ENCODE measurements at places on chromosomes 11 and 22. TPM values are rescaled to one million over a fixed set of nuclear protein-coding genes. Genes with fewer than 3 reads are reported as not detected.
A peak's percentile ranks its signal among the peaks of the same experiment; 100 is the strongest.

DNA sequence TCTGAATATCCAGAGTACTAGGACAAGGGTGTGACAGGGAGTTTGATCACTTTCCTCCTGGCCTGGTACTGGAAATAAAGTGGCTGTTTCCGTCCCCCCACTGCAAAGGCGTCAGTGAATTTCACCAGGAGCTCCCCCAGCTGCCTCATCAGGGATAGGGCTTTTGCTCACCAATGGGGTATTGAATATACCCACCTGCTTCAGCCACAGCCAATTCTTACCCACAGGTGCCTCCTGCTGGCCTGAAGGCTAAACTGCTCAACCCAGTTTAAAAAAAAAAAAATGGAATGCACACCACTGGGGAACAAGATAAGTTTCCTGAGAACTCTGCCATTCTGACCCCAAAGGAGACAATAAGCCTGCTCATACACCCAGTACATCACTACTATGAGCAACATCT lies 65.3 kb upstream of the MS4A8 start:
- peak; percentile 57 for DNase-seq

- DNase-seq = no peak
Observed at GRCh38 chr11:66864924-66865697, 8.2 kb downstream of the LRFN4 start.

- no peak for DNase-seq
Observed at GRCh38 chr11:36425561-36426081, 84.5 kb downstream of the TRAF6 start.

GRCh38 chr22:39913886-39914285 lies 13.0 kb downstream of the GRAP2 start:
- DNase-seq = no peak

GRCh38 chr11:2071748-2072385 lies 67.3 kb downstream of the IGF2 start:
- DNase-seq = no peak

DNA sequence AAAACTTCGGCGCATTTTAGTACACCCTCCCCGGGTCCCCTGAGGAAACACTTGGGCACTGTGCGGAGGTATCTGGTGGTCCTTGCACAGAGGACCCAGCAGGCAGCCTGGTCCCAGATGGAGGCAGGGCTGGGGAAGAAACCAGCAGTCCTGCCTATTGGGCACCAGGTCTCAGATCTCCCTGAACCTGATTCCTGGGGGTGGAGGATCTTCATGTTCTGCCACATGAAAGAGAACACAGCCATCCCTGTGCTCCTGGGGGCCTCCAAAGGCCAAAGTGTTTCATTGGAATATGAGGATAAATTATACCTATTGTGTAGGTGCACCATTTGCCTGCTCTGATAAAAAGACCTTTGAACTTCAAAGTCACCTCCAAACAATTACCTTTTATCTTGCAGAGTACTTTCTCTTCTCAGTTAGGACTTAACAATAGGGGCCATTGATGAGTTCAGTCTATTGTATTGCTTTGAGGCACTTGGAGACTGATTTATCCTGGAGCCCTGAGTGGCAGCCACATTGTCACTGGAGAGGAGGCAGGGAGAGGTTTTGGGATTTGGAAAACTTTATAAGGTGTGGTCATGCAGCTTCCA lies 1.8 kb downstream of the RCN1 start:
- DNase-seq = no peak

DNA sequence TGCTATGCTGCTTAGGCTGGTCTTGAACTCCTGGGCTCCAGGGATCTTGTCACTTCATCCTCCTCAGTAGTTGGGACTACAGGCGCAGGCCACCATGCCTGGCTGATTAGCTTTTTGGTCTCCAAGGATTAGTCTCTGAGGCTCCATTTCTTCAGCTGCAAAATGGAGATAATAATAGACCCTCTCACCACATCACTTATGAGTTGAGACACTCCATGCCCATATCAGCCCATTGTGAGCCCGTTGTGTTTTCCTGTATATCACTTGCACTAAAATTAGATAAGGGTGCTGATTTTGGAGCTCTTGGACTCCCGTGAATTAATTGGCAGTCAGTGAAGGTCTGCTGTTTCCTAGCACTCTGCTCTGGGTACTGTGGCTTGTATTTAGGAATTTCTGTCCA lies 36.0 kb downstream of the DEPDC5 start:
- DNase-seq = no peak

- no peak for DNase-seq
Observed at GRCh38 chr22:25120093-25120561, 79.5 kb upstream of the CRYBB3 start.

DNA sequence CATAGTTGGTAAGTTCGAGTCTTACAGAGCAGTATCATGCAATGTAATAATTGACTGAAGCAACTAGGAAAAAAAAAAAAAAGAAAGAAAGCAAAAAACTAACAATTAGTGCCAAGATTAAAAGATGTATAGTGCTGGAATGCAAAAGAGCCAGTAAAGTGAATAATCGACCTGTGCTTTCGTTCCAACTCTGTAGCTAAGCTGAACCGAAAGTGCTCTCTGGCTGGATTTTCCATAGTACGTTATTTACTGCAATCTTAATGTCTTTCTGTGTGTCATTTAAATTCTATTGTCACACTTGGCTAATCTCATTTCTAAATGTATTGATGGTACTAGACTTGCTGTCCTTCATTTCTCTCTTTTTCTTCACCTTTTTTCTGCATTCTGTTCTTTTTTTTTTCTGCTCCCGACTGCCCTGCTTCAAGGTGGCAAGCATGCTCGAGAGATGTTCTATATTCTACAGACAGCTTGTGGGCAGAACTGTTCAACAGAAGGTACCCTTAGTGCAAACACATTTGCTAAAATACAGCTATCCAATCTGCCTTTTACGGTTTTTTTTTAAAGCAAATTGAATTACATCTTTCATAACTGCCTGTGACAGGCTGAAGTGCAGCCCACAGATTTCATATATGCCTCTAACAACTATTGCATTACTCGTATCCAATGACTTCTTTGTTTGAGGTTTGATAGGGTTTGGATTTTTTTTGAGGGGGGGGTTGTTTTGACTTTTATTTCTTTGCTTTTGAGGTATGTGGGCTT lies 204.2 kb upstream of the MTNR1B start:
- DNase-seq = no peak

DNA sequence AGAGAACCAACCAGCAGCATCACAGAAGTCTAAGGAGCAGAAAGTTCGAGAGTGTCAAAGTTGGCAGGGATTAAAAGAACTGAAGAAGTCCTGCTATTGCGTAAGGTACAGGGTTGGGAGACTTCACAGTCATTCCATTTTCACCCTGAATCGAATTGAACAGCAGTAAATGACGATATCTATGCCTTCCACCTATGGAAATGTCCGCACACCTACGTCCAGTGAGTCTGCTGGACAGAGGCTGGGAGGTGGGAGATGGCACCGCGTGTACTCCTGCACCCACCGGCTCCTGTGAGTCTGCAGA lies 116.7 kb downstream of the MICAL3 start:
- DNase-seq = no peak

DNA sequence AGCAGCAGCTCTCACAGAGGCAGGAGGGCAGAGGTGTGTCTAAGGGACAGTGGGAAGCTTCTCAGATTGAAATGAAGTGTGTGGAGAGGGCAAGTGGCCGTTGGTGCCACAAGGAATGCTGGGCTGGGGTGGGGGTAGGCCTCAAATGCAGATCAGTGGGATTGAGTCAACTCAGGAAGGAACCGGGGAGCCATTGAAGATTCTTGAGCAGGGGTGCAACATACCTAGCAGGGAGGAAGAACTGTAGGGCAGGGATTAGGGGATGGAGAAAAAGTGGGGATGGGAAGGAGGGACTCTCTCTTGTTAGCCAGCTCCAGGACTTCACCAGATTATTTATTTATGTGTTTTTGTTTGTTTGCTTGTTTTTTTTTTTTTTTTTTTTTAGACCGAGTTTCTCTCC lies 2.9 kb upstream of the SEC14L2 start:
- no peak for DNase-seq

GRCh38 chr11:112882494-112883381 lies 78.5 kb upstream of the NCAM1 start:
- no peak for DNase-seq

DNA sequence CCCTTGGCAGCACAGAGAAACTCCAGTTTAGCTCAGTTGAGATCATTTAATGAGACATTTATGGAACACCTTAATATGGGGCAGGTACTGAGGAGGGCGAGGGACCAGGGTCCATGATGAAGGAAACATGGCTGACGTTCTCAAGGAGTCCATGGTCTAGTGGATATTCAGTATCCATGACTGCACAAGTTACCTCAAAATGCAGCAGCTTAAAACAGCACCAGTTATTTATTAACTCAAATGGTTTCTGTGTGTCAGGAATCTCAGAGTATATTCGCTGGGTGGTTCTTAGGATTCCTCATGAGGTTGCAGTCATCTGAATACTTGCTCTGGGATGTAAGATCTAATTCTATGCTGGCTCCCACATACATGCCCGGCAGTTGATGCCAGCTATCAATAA lies 346.8 kb downstream of the LARGE1 start:
- DNase-seq = no peak

- no peak for DNase-seq
Observed at GRCh38 chr11:37409124-37409523, 811.1 kb upstream of the RAG2 start.

DNA sequence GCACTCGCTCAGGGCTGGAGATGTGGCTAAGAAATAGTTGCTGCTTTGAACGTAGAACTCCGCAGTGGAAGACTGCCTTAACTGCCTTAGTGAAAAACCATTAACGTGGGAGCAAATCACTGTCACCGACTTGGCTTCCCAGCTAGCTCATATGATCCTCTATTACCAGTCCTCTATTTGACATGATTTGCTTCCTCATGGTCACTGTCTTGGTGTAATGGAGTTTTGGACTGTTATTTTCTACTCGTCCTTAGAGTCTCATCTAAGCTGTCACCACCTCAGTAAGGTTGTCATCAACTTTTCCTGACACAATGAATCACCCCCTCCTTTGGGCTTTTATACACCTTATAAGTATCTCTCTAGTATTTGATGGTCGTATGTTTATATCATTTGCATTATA lies 167.1 kb upstream of the NARS2 start:
- no peak for DNase-seq

- no peak for DNase-seq
Observed at GRCh38 chr22:43434275-43434927, 22.6 kb downstream of the MPPED1 start.

DNA sequence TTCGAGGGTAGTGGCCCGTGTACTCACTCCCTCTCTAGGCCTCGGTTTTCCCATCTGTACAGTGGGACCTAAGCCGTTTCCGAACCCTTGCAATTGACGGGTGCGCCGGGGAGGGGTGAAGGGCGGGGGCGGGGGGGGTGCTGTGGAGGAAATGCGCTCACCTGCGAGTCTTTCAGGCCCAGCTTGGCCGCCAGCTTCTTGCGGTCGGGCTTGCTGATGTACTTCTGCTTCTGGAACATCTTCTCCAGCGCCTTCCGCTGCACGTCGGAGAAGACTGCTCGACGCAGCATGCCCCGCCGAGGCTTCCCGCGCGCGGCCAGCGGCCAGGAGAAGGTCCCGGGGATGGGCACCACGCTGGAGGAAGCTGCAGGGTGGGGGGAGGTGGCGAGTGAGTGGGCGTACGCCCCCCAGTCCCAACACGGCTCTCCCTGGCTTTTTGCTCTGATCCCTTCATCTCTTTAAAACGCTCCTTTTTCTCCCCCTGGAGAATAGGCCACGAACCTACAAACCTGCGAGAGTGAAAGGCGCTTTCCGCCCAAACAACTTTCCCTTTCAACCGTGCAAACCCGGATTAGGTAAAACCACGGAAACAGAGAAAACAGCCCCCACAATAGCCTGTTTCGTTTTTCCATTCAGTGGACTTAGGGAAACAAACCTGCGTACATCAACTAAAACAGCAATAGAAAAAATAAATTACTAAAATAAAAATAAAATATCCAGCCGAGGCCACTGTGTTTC lies 3.2 kb downstream of the DBX1 start:
- DNase-seq = peak; percentile 39

DNA sequence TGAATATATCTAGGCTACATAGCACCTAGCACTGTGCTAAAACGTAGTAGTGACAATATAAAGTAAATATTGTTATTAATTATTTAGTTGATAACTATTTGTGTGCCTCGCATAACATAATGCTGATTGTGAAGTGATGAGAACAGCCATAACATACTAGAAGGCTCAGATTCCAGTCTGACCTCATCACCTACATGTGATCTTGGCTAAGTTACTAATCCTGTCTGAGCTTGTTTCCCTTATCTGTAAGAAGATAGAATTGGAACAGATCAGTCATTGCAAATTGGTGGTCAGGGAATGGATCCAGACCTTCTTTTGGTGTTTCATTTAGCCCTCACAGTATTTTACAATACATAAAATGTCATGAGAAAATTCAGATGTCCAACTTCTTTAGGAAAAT lies 103.4 kb upstream of the SEZ6L start:
- DNase-seq = no peak

GRCh38 chr22:40553014-40553554 lies 83.4 kb downstream of the MRTFA start:
- DNase-seq = no peak

DNA sequence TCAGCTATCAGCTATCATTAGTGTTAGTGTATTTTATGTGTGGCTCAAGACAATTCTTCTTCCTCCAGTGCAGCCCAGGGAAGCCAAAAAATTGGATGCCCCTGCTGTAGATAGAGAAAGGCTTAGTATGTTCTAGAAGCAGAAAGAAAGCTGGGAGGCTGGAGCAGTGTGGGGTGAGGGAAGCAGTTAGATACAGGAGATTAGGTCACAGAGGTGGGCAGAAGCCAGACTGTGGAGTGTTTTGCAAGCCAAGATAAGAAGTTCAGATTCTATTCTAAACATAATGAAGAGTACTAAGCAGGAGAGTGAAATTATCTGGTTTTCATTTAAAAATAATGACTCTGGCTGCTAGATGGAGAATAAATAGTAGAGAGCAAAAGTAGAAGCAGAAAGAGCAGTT lies 381.7 kb downstream of the DCDC1 start:
- no peak for DNase-seq

- DNase-seq = peak; percentile 95
Observed at GRCh38 chr11:125625630-125626287, 796 bp downstream of the CHEK1 start.

Gene CD6
- 0.53 TPM for total RNA-seq

Gene P2RY2
- 1.2 TPM for total RNA-seq

Gene PAMR1
- 2.3 TPM for total RNA-seq

Gene PRG3
- not detected for total RNA-seq

Gene LMNTD2
- total RNA-seq = 6.0 TPM

Gene PHLDA2
- total RNA-seq = 9.4 TPM

Gene DGCR6
- 2.4 TPM for total RNA-seq

Gene F2
- total RNA-seq = 0.73 TPM

Gene SERPINH1
- 478 TPM for total RNA-seq

Gene OR52N2
- total RNA-seq = 0.25 TPM
